ENCODE measurements at places on chromosomes 2 and 18.

- DNase-seq: no peak
These were observed 300.1 kb downstream of the MYCN start for GRCh38 chr2:16240402-16240801.

DNA sequence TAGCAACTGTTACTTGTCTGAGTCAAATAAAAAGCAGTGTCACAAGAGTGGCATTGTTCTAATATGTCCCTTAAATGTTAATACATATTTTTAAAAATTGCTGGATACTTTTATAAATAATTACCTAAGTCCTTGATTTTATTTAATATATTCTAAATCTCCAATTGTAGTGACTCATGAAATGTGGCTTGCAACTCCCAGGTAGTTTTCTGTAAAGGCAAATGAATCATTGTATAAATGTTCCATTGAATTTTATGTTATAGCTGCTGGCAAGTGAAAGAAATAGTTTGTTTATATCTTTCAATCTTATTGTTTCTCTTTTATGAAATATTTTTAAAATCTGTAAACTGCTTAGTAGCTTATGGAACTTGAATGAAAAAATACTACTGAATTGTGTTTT lies 32.7 kb upstream of the C1GALT1C1L start:
- DNase-seq: no peak

DNA sequence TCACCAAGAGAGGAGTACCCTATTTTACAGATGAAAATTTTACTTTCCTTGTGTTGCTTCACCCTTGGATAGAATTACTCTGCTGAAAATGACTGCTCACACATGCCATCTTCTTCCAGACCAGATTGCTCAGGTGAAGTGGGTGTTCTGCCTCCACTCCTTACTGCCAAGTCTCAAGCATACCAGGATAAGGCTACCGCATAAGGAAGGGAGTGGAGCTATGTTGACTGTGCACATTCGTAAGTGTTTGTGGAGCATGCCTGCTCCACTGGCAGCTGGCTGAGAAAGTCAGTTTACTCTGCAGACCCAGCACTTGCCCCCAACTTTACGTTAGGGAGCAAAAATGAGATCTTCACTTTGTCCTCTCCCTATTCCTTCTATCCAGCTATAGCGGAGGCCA lies 405.0 kb upstream of the DDX18 start:
- no peak for DNase-seq

DNA sequence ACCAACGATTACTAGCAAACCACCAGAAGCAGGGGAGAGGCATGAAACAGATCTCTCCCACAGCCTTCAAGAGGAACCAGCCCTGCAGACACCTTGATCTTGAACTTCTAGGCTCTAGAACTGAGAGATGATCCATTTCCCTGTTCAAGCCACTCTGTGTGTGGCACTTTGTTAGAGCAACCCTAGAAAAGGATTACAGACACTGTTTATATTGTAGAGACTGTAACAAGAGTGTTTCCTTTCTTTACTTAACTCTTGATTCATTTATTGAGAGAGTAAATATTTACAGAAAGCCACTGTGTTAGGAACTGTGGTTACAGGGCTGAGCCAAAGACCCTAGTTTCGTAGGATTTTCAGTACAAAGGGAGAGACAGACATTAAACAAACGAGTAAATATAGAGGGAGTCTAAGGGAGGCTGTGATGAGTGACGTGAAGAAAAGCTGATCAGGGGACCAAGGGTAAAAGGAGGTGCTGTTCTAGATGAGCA lies 10.9 kb downstream of the CCDC68 start:
- DNase-seq: no peak

DNA sequence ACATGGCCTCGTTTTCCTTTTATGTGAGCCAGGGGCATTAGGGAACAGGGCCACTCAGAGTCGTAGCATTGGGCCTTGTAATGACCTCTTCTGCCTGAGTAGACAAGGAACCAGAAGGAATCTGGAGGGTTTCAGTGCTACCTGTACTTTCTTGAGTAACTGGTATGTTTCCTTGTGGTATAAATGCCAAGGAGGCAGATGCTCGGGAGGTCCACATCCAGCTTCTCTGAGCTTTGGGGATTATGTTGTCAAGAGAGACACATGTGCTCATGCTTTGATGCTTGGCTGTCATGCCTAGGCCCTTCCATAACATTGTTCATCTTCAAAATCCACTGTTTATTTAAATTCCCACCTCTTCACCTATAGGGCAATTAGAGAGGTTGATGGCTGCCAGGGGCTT lies 26.3 kb downstream of the FOSL2 start:
- no peak for DNase-seq

DNA sequence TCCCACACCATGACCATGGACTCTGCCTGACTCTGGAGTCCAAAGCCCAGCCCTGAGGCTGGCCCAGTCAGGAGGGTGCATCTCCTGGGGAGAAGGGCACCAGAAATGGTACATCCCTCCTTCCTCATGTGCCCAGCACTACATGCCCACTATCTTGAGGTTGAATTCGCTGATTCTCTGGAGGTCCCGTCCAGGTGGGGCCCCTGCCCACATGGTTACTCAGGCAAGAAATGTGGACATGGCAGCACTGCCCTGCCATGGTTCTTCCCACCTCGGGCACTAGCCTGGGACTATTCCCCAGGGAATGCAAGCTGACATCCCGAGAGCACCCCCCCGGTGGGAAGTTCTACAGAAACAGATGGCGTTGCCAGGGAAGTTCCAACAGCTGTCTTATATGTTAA lies 15.3 kb upstream of the HES6 start:
- no peak for DNase-seq
